Stimulated activated CD4-positive, alpha-beta T cell treated with anti-CD3 and anti-CD28 coated beads, Interleukin-2, amount 100 ng/mL, for 24 hours (primary cell): ENCODE measurements at places on chromosomes 2 and 18.

- no peak for DNase-seq
Measured at GRCh38 chr2:68426848-68427579, 40.1 kb downstream of the FBXO48 start.

GRCh38 chr2:31378389-31378788 is 36.2 kb downstream of the XDH start:
- no peak for DNase-seq

DNA sequence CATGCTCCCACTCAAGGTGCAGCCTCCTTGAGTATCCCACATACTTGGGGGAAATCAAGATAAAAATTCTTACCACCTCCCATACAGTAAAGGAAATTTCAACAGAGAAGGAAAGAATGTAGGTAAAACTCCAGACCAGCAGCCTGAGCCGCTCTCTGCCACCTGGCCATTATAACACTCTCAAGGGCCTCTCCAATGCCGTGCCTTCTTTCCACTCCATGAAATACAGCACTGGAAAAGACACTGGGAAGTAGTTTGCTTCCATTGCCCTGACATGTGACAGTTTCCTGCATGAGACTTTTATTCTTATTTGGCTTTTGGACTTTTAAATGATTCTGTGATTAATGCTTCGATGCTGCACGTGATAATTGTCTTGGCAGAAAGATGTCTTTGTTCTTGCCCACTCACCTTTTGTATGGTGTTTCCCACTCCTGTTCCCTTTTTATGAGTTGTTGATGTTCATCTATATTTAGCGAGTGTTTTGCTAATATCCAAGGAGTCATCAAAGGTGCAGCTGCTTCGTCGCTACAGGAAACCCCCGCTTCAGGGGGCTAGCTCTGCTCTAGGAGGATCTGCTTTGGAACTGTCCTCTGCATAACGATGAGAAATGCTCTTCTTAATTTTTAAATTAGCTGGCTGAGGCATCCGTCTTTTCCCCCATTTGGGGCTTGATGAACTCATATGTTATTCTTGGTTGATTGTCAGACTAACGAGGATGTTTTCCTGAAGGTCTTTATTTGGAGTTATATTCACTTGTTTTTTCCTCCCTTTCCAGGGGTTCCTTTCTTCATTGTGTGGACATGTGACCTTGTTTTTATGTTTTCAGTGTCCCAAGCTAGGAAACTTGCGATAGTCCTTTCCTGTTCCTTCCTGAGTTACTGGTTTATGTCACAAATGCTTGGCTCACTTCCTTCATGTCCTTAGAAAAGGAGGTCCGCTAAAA is 179.4 kb downstream of the TXNL1 start:
- no peak for DNase-seq

GRCh38 chr2:140835079-140835478 is 1295.7 kb downstream of the LRP1B start:
- DNase-seq, result no peak

- no peak for DNase-seq
Measured at GRCh38 chr2:157789933-157790511, 86.1 kb downstream of the ACVR1 start.
